Stomach (tissue), 19 donors: ENCODE measurements at places on chromosomes 12 and 14. TPM values are rescaled to one million over a fixed set of nuclear protein-coding genes. Genes with fewer than 3 reads are reported as not detected.

DNA sequence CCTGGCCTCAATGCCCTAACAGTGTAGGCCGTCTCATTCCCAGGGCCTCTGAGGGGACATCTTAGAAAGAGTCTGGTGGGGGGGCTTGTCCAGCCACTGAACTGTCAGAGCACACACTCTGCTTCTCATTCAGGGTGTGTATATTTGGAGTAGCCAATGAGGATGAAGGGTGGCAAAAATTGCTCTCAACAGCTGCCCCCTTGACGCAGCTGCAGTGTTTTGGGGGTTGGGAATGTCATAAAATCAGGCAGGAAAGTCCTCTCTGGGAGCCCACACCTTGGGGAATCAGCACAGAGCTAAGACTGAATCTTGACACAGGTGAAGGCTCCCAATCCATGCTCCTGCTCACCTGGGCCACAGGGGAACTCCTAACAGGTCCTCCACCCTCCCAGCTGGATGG lies 1.5 kb downstream of the RASAL1 start:
- H3K27ac ChIP-seq: no peak overlapping the region
- H3K27me3 ChIP-seq: peaks cover 81% of the 10 kb centered on the region
- H3K36me3 ChIP-seq: no peaks in the 10 kb centered on the region
- H3K4me1 ChIP-seq: peaks cover 15% of the 10 kb centered on the region

GRCh38 chr12:105659355-105660075 lies 329.0 kb downstream of the C12orf75 start:
- no peaks in the 10 kb centered on the region for H3K36me3 ChIP-seq
- H3K27me3 ChIP-seq: no peaks in the 10 kb centered on the region
- no peak overlapping the region for H3K4me3 ChIP-seq
- H3K27ac ChIP-seq: peak overlapping the region; percentile 47
- DNase-seq: no peak

DNA sequence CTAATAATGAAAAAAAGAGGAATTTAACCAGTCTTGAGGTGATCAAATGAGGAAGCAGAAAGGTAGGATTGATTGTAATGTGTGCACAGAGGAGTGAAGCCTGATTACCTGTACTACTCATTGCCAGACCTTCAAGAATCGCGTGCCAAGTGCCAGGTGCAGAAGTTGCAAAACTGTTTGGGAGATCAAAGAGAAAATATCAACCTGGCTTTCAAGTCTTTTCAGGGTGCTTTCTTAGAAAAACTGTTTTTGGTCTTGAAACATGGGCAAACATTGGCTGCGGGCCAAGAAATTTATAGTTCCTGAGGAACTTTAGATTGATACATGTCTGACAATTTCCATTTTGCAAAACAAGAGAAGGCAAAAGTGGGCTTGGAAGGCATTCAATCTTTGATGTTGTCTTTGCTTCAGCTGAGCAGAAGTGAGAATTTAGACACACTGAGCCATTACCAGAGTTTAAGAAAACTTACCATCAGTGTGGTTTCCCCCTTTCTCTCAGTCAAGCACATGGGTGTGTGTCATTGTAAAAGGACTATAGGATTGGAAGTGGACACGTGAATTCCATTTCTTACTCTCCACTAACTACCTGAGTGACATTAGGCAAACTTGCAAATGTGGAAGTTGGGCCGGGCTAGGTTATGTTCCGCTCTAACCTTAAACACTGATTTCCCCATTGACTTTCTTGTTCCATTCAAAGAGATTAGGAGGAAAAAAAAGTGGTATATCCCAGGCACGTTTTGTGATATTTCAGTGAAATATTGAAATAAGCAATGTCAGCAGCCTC lies 486.2 kb downstream of the DIO2 start:
- no peak overlapping the region for H3K27ac ChIP-seq
- no peaks in the 10 kb centered on the region for H3K27me3 ChIP-seq
- H3K4me1 ChIP-seq: no peaks in the 10 kb centered on the region
- peak; percentile 26 for DNase-seq
- H3K4me3 ChIP-seq: no peak overlapping the region
- H3K36me3 ChIP-seq: no peaks in the 10 kb centered on the region

DNA sequence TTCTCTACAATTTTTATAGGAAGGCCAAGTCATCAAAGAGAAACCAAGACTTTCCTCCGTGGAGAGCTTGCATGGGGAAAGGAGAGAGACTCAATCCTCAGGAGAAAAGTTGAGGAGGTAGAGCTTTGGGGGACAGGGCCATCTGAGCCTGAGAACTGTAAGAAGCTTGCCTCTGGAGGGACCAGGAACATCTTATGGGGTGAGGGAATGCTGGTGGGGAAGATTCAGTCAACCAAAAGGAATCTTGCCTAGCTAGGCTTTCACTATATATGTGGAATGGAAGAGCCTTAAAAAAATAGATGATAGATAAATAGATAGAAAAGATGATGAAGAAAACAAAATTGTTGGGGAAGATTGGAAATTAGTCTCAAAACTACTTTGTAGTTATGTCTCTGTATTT lies 63.5 kb downstream of the DYRK2 start:
- no peak overlapping the region for H3K27ac ChIP-seq
- H3K4me3 ChIP-seq: no peak overlapping the region
- no peak for DNase-seq
- no peaks in the 10 kb centered on the region for H3K36me3 ChIP-seq
- H3K27me3 ChIP-seq: no peaks in the 10 kb centered on the region
- H3K4me1 ChIP-seq: peaks cover 26% of the 10 kb centered on the region

DNA sequence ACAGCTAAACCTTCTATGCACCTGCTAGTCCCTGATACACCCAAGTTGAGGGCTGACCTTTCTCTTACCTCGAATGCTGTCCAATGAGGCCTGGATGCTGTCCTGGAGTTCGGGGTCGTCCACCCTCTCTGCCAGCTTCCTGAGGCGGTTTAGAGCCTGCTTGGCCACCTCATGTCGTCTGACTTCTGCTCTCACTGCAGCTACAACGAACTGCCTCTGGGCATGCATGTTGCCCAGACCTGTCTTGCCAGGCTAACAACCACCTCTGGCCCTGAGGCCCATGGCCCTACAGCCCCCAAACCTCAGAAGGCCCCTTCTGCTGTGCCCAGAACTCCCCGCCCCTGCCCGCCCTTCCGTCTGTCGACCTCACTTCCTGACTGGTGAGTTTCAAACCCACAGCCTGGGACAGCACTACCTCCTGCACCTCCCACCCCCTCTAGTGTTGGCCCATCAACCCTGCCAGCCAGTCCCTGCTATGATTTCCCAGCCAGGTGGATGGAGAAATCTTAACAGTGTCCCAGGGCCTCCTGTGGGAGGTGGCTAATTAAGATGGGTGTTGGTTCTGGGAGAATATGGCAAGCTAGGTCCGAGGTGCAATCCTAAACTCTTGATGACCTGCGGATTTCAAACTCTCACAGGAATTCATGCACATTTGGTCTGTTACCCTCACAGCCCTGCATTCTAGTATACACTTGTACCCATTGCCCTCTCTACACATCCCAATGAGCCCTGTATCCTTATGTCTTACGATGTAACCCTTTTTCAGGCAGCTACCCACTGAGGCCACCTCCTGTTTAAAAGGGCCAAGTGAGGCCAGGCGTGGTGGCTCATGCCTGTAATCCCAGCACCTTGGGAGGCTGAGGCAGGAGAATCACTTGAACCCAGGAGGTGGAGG lies 2.7 kb upstream of the TSPAN31 start:
- H3K27me3 ChIP-seq: peaks cover 35% of the 10 kb centered on the region
- peak; percentile 50 for DNase-seq
- peak overlapping the region; percentile 33 for H3K4me3 ChIP-seq
- H3K4me1 ChIP-seq: peaks cover 33% of the 10 kb centered on the region
- peaks cover 7% of the 10 kb centered on the region for H3K36me3 ChIP-seq
- H3K27ac ChIP-seq: peak overlapping the region; percentile 71

DNA sequence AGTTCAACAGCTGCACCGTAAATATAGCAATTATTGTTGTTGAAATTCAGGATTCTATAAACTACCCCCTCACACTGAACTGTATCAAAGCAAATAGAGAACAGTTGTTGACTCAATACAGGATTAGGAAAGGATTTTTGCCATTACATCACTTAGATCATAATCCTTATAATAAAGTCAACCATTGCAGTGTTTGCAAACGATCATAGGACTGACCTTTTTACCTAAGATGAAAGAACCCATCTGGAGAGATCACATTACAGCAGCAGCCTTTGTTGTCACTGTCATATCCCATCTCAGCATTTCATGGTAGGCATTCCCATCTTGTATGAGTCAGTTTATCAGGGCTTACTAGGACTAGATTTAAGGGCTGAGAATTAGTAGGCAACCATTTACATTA lies 96.1 kb downstream of the IPO8 start:
- H3K27me3 ChIP-seq: no peaks in the 10 kb centered on the region
- no peaks in the 10 kb centered on the region for H3K4me1 ChIP-seq
- no peak overlapping the region for H3K4me3 ChIP-seq
- no peak overlapping the region for H3K27ac ChIP-seq

- peaks cover 6% of the 10 kb centered on the region for H3K36me3 ChIP-seq
- DNase-seq: no peak
- H3K27me3 ChIP-seq: no peaks in the 10 kb centered on the region
These were observed 121.1 kb downstream of the PLXNC1 start for GRCh38 chr12:94269316-94269999.

DNA sequence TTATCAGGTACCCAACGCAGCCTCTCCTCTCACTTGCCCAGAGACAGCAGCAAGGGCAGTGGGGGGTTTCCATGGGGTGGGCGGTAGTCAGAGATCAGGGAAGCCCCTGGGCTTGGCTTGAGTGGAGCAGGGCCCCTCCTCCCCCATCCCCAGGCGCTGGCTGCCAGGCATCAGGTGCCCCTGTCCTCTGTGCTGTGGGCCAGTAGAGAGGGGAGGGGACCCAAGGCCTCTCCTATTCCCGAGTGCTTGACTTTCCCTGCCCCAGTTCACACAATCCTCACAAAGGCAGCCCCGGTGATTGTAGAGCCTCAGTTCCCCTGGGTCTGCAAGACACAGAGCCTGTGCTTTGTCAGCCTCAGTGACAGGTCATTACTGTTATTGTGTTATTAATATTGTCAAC lies 57.7 kb downstream of the MVK start:
- H3K4me3 ChIP-seq: no peak overlapping the region
- H3K36me3 ChIP-seq: no peaks in the 10 kb centered on the region
- peaks cover 18% of the 10 kb centered on the region for H3K27me3 ChIP-seq
- no peaks in the 10 kb centered on the region for H3K4me1 ChIP-seq

DNA sequence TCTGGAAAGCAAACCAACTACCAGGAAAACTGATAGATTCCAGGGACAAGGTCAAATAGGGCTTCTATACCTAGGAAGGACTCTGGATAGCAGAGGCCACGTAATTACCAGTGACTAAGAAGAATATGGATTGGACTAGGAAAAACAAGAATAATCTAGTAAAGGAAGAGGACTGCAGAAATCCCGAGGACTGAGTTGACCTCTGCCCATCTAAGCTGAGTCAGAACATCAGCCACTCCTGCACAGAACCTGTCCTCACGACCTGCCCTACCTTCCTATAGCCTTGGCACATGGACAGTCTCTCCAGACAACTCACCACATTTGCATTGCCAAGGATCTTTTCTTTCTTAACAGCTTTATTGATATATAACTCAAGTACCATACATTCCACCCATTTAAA lies 2.3 kb downstream of the OR6J1 start:
- no peaks in the 10 kb centered on the region for H3K4me1 ChIP-seq
- no peak overlapping the region for H3K4me3 ChIP-seq
- no peaks in the 10 kb centered on the region for H3K36me3 ChIP-seq
- H3K27me3 ChIP-seq: no peaks in the 10 kb centered on the region
- no peak for DNase-seq

DNA sequence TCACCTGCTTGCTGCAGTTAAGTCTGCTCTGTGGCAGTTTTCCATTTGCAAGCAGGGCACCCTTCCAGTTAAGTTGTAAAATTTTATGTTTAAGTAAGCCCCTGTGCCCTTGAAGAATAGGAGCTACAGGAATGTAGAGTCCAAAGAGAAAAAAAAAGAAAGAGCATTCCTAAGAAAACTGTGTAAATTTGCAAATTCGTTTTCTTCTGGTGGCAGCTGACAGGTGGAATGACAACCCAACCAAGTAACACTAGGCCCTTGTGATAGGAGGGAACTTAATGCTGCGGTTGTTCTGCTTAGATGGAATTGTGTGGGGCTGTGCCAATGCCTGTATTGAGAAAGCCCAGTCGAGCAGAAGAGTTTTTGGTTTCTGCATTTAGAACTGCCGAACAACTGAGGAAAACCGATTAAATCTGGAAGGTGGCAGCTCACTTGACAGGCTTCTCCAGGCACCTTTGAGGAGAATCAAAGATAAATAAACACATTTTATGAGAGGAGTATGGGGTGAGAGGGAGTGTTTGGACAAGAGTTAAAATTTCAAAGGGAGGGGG lies 280.0 kb downstream of the RAD51B start:
- H3K27ac ChIP-seq: no peak overlapping the region
- no peak for DNase-seq
- H3K4me3 ChIP-seq: no peak overlapping the region
- H3K4me1 ChIP-seq: peaks cover 10% of the 10 kb centered on the region
- no peaks in the 10 kb centered on the region for H3K27me3 ChIP-seq

- no peak overlapping the region for H3K4me3 ChIP-seq
- H3K27me3 ChIP-seq: no peaks in the 10 kb centered on the region
- H3K4me1 ChIP-seq: no peaks in the 10 kb centered on the region
- H3K27ac ChIP-seq: no peak overlapping the region
- no peak for DNase-seq
These were observed 11.9 kb upstream of the ANO2 start for GRCh38 chr12:5956987-5957386.

DNA sequence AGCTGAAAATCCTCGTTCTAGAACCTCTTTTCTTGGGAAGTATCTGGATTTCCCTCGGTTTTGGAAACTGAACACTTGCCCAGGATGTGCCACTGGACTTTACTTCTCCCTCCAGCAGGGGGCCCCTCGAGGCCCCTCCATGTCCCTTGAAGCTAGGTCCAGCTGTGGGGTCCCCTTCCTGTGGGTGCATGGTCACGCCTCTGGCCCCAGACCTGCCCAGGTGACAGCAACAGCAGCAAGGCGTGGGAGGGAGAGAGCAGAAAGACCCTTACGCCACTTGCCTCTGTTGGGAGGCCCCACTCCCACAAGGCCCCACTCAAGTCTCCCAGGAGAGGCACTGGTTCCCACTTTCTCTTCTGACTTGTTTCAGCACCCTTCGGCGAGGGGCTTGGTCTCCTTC lies 3.1 kb downstream of the SLC25A29 start:
- DNase-seq: no peak
- H3K4me1 ChIP-seq: peaks cover 57% of the 10 kb centered on the region

DNA sequence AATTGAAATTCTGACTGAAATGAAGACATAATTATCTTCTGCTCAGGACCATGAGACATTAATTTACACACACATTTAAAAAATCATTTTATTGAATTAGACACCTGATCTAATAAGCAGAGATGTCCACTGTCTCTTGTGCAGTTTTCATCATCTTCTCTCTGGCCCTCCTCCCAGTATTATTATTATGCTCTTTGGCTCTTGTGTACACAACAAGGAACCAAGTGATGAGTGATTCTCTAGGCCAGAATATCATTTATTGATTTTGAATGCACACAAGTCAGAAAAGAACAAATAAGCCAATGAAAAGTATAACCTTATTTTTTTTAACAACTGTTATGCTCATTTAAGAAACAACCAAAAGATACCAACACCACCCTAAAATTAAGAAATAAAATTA lies 244.7 kb upstream of the KRR1 start:
- H3K4me1 ChIP-seq: peaks cover 5% of the 10 kb centered on the region
- no peak overlapping the region for H3K4me3 ChIP-seq
- no peak overlapping the region for H3K27ac ChIP-seq
- no peak for DNase-seq
- H3K36me3 ChIP-seq: no peaks in the 10 kb centered on the region

GRCh38 chr12:12158858-12159257 lies 88.1 kb downstream of the BCL2L14 start:
- no peak for DNase-seq
- no peaks in the 10 kb centered on the region for H3K4me1 ChIP-seq
- no peaks in the 10 kb centered on the region for H3K27me3 ChIP-seq
- H3K36me3 ChIP-seq: peaks cover 32% of the 10 kb centered on the region

The SLC16A7 gene
- 1.8 TPM for polyA plus RNA-seq

The KRT80 gene
- polyA plus RNA-seq: 3.1 TPM

The PZP gene
- not detected for polyA plus RNA-seq

The DPY19L2 gene
- polyA plus RNA-seq: 5.2 TPM

The C1QL4 gene
- polyA plus RNA-seq: not detected
